CD8-positive, alpha-beta T cell (primary cell): ENCODE measurements at places on chromosomes 16 and 17.

DNA sequence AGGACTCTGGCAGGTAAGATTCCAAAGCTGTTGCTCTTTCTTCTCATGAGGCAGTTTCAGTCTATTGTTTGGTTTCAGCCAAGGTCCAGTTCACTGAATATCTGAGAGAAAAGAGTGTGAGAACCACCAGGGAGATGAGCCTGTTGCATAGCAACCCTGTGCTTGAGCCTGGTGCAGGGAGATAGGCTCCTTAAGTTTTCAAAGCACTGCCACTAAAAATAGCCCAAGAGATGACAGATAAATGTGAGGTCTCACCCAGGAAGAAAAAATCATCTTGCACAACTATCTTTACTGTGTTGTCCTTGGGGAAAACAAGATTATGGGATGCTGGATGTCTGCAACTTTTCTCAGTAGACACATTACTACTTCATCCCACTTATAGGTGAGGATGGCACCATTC, 26.2 kb upstream of the NUDT7 start:
- no peak for DNase-seq

- DNase-seq = no peak
Observed at GRCh38 chr17:63984236-63984635, 11.5 kb upstream of the SCN4A start.

GRCh38 chr17:33302394-33302793, 9.3 kb upstream of the ASIC2 start:
- no peak for DNase-seq

DNA sequence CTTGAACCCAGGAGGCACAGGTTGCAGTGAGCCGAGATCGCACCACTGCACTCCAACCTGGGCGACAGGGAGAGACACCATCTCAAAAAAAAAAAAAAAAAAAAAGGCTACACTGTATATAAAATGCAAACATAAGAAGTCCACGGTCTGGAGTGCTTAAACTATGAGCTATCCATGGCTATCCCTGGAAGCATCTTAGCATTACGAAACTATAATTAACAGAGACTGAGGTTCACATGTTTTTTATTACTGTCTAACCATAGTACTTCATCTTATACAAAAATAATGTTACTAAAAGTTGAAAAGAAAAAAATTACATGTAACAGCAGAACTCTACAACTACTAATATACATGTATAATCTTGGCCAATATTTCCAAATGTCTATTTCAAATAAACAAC, 32.8 kb downstream of the HELZ start:
- no peak for DNase-seq

- DNase-seq = peak; percentile 54
Observed at GRCh38 chr17:38508954-38509771, 80.9 kb downstream of the ARHGAP23 start.

- no peak for DNase-seq
Observed at GRCh38 chr17:71168053-71168741, 952.6 kb upstream of the SOX9 start.

- no peak for DNase-seq
Observed at GRCh38 chr16:55496509-55497145, 12.2 kb upstream of the LPCAT2 start.

GRCh38 chr17:50465171-50465570, 3.5 kb downstream of the CHAD start:
- no peak for DNase-seq

DNA sequence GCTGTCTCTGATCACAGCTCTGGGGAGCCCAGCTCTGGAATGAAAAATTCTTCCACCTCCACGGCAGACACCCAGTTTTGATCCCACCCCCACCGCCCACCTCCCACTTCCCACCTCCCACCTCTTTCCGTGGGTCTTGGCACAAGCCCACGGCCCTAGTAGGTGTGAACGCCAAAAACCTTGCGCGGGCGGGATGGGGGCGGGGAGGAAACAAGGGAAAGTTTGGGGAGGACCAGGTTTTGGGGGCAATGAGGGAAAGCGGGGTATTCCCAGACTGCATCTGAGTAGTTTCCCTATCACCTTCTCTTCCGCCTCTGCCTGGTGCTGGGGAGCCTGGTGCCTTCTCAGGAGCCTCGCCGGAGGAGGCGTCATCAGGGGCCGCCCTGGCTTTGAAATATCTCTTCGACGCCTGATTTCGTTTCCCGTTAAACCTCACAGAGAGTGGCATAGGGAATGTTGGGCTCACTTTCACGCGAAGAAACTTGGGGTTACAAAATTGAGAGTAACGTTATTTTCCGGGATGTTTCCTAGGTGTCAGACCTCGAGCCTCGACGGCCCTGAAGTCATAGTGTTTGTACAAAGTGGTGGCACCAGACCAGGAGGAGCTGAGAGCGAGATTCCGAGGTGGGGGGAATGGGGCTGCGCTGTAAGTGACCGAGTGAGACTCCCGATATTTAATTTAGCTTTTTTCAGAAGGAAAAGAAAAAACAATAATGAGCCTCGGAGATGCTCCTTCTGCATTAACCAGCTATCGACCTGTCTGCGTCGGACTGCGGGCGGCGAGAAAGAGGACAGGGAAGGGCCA, 1.6 kb upstream of the IRX3 start:
- DNase-seq = no peak

- DNase-seq = no peak
Observed at GRCh38 chr16:71368958-71369357, 10.4 kb downstream of the CALB2 start.

- no peak for DNase-seq
Observed at GRCh38 chr17:69269131-69269998, 40.7 kb upstream of the ABCA10 start.

GRCh38 chr16:19086322-19087199, 19.1 kb downstream of the COQ7 start:
- DNase-seq = peak; percentile 87

GRCh38 chr17:15307710-15308111, 33.7 kb downstream of the TEKT3 start:
- DNase-seq = no peak

DNA sequence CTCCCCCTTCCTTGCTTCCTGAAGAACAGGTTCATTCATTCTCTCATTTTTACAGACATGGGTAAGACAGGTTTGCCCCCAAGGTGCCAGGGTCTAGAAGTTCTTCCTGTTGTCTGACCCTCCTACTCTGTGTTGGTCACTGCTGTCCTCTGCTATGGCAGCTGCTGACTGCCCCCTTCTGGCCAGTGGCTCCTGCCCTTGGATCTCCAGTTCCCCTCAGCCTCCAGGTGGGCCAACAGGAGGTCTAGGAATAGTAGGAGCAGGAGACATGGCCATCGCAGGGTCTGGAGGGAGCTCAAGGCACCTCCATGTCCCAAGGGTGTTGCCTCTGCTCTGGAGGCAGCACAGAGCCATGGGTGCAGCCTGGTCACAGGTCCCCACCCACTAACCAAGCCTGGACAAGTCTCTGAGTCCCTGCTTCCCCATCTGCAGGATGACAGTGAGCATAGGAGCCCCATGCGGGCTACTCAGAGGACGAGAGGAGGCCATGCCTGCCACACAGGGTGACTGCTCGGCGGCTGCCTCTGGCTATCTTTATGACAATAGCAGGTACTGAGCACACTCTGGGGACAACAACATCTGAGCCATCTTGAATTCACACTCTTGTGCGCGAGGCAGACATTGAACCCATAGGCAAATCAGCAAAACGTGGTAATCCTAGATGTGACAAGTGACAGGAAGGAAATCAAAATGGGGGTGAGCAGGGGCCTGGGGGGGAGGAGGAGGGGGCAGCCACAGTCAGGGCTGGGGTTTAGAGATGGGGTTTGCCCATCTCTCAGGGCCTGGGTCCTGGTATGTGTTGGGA, 27.0 kb upstream of the NXPH3 start:
- DNase-seq = no peak

DNA sequence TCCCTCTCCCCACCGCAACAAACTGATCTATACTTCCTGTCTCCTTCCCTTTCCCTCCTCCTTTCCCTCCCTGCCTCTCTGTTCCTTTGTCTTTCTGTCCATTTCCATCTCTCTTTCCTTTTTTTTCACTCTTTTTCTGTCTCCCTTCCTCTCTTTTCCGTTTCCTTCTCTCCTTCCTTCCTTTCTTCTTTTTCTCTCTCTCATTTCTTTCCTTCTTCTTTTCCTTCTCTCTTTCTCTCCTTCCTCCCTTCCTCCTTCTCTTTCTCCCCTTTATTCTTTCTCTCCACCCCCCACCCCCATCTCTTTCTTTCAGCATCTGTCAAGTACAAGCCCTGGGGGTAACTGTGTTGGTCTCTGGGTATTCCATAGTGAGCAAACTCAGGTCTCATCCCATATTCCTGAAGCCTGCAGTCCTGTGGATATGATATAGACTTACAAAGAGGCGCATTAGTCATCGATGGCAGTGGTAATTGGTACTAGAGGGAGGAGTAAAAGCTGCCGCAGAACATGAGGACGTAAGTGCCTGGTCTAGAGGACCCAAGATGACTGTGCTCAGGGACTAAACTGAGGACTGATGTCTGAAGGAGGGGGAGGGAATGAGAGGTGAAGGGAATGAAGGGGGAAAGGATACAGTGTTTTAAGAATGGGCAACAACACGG, 50.4 kb downstream of the VAT1L start:
- no peak for DNase-seq

- no peak for DNase-seq
Observed at GRCh38 chr17:80382446-80382845, 32.5 kb upstream of the ENDOV start.

GRCh38 chr17:56440419-56440818, 153.1 kb upstream of the NOG start:
- DNase-seq = no peak

GRCh38 chr16:57029161-57030160, 40.1 kb downstream of the NLRC5 start:
- DNase-seq = no peak

- DNase-seq = no peak
Observed at GRCh38 chr16:3812469-3813172, 67.9 kb downstream of the CREBBP start.

GRCh38 chr17:44884941-44885340, 14.3 kb downstream of the EFTUD2 start:
- no peak for DNase-seq

DNA sequence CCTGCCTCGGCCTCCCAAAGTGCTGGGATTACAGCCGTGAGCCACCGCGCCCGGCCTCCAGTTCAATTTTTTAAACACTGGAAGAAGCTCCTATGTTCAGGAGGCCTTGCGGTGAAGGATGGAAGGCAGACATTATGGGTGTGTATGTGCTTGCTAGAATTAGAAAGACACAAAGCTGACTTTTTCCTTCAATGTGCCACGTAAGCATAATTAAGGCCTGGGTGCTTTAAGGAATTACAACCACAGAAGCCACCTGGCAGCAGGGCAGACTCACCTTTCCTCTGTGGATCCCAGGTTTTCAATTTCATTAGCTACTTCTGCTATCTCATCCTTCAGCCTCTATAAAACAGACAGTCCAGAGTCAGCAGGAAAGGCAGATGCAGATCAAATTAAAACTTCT, 74.2 kb downstream of the CYTH1 start:
- no peak for DNase-seq

DNA sequence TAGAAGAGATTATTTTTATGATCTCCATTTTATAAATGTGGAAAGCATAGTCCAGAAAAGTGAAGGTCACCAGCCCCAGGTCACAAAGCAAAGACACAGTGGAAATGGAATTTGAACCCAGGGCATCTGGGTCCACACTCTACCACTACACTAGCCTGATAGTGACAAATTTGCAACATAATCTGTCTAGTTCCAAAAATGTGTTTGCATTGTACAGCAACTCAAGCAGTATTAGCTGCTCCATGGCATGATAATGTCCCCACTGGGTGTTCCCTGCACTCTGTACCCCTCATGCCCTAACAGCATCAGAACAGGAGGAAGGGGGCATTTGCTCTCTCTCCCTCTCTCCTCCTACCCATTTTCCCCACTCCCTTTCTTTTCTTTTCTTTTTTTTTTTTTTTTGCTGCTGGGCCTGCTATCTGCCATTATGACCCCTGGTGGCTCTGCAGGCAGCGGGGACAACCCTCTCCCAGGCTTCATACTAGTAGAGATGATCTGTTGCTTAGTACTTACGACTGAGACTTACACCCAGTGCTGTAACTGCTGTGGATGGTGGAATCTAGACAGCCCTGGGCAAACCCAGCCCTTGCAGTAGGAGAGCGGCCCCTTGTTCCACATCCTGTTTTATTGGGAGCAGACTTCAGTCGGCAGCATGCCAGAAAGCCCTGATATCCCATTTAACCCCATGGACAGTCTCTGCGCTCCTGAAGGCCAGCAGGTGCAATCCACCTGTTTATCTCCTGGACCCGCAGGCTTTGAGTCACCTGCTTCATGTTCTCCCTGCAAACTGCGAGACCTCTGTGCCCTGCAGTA, 306.3 kb downstream of the SOX9 start:
- DNase-seq = no peak

- DNase-seq = no peak
Observed at GRCh38 chr16:84545114-84545737, 40.8 kb upstream of the MEAK7 start.

DNA sequence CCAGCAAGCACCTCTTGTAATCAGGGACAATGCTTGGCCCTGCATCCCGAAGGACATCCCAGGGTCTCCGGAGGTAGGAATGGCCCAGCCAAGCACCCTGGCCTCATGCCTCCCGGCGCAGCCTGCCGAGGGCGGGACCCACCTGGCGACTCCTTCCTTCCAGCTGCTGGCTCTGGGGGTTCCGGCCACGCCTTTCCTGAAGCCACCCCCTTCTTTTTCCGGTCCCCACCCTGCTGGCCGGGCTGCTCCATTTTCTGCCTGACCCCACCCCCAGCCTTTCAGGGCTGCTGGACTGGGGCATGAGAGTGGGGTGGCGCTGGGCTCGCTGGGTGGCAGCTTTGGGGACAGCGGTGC, 22.5 kb upstream of the CIBAR2 start:
- DNase-seq = no peak

DNA sequence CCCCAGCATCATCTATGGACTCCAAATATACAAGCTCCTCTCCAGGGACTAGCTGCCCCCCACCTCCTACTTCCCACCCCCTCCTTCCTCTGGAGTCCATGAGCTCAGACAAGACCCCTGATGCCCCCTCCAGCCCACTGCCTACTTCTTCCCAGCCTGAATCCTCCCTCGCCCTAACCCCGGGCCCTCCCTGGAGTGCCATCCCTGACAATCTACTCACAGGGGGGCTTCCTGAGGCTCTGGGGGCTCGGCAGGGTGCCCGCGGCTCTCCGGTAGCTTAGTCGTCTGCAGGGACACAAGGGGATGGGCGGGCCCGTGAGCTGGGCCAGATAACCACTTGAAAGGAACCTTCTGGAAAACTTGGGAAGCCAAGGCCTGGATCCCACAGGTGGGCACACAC, 15.1 kb downstream of the MPP3 start:
- DNase-seq = no peak

- DNase-seq = no peak
Observed at GRCh38 chr17:33266116-33266515, 27.0 kb downstream of the ASIC2 start.
